Mesenchymal stem cell (in vitro differentiated cells and primary cell): ENCODE measurements at places on chromosomes 11 and 22.
A peak's percentile ranks its signal among the peaks of the same experiment; 100 is the strongest.

GRCh38 chr11:42179216-42179615, 719.8 kb upstream of the LRRC4C start:
- DNase-seq: no peak

GRCh38 chr22:49789289-49790141, 38.2 kb downstream of the BRD1 start:
- DNase-seq: peak; percentile 74

DNA sequence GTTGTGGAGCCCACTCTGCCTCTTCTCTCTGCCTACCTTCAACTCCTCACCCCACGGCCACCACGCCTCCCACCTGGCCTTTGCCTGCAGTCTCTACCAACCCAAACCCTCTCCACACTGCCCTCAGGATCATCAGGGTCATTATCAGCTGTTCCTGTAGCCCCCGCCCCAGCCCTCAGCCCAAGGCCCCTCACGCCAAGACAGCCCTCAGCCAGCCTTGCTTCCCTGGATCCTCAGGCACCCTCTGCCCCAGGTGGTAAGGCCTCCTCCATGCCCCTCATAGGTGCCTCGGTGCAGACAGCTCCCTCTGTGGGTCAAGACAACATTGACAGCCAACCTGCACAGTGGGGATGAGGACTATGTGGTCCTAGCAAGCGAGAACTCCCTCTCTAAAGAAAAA, 1.7 kb downstream of the SBF1 start:
- no peak for DNase-seq

DNA sequence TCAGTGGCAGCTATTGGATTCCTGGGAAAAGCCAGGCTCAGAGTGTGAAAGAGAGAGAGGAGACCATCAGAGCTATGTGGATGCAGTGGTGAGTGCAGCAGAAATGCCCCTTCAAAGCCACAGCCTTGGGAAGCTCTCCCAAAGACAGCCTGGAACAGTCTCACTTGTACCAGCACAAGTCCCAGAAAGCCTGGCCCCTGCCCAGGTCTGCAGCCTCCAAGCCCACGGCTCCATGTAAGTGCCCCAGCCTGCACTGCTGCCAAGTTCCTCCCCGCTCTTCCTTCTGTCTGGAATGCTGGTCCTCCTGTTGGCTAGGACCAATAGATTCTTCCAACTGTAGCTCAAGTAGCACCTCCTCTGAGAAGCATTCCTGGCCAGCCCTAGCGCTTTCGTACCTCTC, 539.7 kb downstream of the MIAT start:
- DNase-seq: no peak

GRCh38 chr11:10149553-10149952, 144.5 kb downstream of the SBF2 start:
- no peak for DNase-seq

DNA sequence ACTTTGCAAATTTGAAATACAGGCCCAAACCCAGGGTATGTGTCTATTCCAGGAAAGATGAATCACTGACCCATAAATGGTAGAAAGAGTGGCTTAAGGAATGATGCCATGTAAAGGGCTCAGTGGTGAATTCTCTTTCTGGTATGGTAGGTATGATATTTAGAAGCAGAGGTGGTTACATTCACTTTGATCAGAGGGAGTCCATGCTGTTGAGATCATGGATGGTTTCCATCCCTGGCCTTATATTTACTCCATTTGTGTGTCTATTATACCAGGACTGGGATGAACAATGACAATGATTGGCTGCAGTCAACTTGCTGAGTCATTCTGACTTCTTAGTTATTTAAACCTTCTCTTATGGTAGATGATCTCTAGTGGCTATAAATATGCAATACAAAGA, 419.8 kb upstream of the LRRC4C start:
- DNase-seq: peak; percentile 35

- peak; percentile 53 for DNase-seq
Observed at GRCh38 chr22:38074181-38075104, 9.5 kb downstream of the SLC16A8 start.

DNA sequence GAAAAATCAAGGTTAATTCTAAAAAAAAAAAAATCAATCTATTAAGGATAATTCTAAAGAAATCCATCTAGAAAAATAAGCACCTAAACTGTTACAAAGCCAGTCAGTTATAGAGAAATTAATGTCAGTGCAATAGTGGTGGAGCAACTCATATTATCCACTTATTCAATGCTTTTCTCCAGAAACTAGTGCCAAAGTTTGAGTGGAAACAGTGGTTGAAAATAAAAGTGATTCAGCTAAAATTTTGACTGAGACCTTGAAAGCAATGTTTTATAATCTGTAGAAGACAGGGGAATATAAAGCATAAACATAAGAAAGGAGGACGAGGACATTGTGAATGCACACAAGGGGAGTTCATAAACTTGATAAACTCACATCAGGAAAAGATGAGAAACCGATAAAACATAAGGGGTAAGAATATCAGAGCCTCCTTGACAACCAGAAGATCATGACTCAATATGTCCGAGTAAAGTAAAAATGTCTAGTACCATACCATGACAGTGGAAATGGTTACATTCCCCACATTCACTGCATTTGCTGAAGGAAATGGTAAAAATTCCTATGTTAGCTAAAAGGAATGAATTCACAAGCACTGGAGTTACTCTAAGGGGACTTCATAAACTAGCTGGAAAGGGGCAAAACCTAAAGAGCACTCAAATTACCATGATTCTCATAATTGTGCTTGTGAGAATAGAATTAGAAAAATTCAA, 58.7 kb upstream of the SLC5A12 start:
- peak; percentile 16 for DNase-seq

DNA sequence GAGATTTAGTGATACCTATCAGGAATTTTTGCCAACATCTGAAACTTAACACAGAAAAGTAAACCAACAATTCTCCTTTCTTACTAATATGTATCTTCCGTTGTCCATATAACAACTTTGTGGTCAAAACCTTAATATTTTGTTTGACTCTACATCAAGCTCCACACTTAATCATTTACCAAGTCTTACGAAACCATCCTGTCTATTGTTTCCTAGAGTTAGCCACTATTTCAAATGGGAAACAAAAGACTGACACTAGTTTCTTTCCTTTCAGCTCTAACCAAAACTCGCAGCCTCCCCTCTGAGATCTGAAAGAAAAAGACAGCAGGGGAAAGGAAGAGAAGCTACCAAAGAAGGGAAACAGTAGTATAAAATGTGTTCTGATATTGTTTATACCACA, 26.5 kb upstream of the PRDM10 start:
- DNase-seq: no peak

- no peak for DNase-seq
Observed at GRCh38 chr22:20653012-20653794, 120.7 kb upstream of the SERPIND1 start.

DNA sequence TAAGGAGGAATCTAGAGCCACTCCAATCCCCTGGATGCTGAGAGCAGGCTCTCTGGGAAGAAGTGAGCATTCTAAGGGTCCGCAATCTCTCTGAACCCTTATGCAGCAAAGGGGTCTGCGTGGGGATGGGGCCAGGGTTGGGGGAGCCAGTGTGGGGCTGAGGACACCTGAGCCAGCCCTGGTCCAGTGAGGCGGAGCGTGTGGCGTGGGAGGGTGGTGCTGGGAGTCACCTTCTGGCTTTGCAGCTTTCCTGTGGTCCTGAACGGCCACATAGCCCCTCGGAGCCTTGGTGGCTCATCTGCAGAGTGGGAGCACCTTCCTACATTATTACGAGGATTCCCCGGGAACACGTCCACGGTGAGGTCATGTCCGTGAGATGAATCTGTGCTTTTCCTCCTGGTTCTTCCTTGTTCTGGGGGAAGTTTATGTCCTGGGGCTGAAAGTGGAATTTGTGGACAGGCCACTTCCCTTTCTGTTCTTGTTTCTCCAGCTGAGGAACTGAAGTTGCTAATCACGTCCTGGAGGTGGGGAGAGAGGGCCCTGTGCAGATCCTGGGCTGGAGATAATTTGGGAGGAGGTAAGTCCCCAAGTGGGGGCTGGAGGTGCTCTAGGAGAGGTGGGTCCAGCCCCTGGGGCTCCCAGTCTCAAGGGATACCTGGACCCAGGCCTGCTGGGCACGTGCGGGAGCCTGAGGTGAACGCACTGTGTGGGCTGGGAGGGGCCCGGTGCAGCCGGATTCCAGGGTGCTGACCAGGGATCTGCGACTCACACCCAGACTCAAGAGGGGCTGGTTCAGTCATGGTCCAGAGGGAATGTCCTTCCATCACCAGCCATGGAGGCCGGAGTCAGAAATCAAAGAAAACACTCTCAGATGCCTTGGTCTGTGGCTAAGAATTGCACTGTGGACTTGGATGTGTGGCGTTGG, 6.1 kb downstream of the MRGPRE start:
- no peak for DNase-seq

DNA sequence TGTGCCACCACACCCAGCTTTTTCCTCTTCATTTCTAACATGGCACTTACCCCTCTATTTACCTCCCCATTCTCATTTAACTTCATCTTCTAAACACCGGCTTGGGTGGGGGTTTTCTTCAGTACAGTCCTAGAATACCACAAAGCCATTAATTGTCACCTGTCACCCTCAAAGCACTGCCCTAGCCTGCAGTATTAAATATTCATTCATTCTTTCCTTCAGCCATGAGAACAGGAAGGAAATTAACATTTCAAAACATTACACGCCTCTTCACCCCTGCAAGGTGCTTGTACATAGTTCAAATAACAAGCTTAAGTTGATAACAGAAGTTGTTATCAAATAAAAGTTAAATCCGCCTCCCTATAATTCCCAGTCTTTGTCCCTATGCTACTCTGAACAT, 10.7 kb upstream of the VPS37C start:
- no peak for DNase-seq

DNA sequence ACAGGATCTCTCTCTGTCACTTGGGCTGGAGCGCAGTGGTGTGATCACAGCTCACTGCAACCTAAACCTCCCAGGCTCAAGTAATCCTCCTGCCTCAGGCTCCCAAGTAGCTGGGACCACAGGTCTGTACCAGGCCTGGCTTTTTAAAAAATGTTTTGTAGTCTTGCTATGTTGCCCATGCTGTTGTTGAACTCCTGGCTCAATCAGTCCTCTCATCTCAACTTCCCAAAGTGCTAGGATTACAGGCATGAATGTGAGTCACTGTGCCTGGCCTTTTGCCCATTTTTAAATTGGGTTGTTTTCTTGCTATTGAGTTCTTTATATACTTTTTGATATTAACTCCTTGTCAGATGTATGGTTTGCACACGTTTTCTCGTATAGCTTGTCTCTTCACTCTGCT, 33.0 kb upstream of the PITPNB start:
- DNase-seq: peak; percentile 60

GRCh38 chr11:64337538-64338249, 2.3 kb upstream of the CCDC88B start:
- no peak for DNase-seq

GRCh38 chr22:49951986-49952896, 8.3 kb upstream of the PIM3 start:
- peak; percentile 78 for DNase-seq

GRCh38 chr11:122900587-122901202, 18.1 kb downstream of the JHY start:
- no peak for DNase-seq

GRCh38 chr22:41939981-41940831, 6.7 kb downstream of the CENPM start:
- peak; percentile 29 for DNase-seq

- DNase-seq: no peak
Observed at GRCh38 chr22:43476341-43476740, 64.5 kb downstream of the MPPED1 start.

DNA sequence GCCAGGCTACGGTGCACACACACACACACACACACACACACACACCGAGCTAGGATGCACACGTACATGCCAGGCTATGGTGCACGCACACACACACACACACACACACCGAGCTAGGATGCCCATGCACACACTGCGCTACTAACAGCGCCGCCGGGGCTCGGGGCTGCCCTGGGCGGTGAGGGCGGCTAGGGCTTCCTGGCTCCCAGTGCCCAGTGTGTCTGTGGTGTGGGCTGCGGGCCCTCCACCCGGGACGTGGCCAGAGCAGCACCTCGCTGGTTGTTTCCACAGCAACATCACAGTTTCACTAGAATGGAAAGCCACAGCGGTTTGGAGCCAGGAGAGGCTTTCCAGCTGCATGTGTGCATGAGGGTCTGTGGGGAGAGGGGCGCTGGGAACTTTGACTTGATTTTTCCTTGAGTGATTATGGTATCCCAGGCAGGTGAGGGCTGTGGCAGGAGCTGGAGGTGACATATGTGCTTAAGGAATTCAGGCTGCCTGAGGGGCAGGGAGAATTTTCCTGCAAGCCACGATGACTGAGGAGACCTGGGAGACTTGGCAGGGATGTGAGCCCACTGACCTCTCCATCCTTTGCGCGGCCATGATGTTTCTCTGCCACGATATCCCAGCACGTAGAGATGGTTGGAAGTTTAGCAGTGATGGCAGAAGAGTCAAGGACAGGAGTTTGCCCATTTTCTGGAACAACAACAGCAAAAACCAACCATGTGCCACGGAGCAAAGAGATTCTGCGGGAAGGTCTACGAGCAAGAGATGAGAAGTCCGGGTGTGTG, 195.9 kb downstream of the SNX19 start:
- no peak for DNase-seq

DNA sequence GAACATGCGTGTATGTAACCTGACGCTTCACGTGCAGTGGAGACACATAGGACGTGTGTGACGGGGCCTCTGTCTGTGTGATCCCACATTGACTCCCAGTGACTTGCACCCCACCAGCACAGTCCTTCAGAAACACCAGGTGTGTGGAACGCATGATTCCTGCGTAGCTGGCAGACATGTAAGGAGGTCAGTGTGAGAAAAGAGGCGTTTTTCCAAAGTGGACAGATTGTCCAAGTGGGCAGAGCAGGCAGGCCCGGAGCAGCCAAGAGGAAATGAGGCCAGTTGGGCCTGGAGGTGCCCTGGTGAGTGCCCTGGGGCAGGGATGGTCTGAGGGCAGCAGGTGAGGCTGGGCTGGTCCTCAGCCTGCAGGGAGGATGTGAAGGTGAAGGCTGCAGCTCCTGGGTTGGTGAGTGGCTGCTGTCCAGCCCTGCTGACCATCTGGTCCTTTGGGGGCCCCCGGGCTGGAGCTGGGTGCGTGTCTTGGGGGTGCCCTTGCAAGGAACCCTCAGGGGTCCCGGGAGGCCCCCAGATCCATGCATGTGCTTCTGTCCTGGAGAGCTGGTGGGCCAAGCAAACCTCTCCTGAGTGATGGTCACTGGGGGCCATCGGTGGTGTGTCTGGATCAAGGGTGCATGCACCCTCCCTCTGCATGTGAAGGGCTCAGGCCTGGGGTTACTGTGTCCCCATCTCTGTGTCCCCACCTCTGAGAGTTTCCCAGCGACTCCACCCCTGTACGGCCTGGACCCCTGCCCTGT, 26.6 kb downstream of the SHANK3 start:
- no peak for DNase-seq

DNA sequence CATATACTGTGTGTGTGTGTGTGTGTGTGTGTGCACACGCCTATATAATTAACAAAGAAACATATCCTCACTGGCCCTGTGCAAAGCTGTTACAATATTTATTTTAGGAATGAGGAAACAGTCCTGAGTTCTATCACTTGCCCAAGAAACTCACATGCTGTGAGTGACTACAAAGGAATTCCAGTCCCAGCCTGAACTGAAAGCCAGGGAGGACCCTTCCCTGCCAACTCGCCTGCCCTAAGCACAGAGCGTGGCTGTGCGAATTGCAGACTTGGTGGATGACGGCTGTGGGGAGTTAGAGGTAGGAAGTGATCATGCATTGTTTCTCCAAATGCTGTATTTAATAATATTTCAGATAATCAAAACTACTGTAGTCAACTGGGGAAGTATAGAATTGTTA, 26.4 kb upstream of the CD5 start:
- DNase-seq: peak; percentile 7

GRCh38 chr11:124740277-124740882, 638 bp downstream of the NRGN start:
- no peak for DNase-seq
